ENCODE measurements at places on chromosomes 2 and 18. TPM values are rescaled to one million over a fixed set of nuclear protein-coding genes. Genes with fewer than 3 reads are reported as not detected.

Gene KLHL41
- not detected for total RNA-seq

Gene B3GNT7
- 0.05 TPM for total RNA-seq

Gene CDK15
- total RNA-seq, result not detected

Gene FAM237A
- total RNA-seq, result not detected

- H3K27me3 ChIP-seq, result peaks cover 2% of the 10 kb centered on the region
- peak overlapping the region; percentile 64 for H3K27ac ChIP-seq
Measured at GRCh38 chr2:65320042-65320725, 92.6 kb downstream of the ACTR2 start.

GRCh38 chr2:235046589-235046988, 94.8 kb downstream of the SH3BP4 start:
- H3K4me1 ChIP-seq, result peaks cover 9% of the 10 kb centered on the region
- DNase-seq, result no peak
- H3K36me3 ChIP-seq, result no peaks in the 10 kb centered on the region
- no peaks in the 10 kb centered on the region for H3K27me3 ChIP-seq
- H3K27ac ChIP-seq, result no peak overlapping the region

DNA sequence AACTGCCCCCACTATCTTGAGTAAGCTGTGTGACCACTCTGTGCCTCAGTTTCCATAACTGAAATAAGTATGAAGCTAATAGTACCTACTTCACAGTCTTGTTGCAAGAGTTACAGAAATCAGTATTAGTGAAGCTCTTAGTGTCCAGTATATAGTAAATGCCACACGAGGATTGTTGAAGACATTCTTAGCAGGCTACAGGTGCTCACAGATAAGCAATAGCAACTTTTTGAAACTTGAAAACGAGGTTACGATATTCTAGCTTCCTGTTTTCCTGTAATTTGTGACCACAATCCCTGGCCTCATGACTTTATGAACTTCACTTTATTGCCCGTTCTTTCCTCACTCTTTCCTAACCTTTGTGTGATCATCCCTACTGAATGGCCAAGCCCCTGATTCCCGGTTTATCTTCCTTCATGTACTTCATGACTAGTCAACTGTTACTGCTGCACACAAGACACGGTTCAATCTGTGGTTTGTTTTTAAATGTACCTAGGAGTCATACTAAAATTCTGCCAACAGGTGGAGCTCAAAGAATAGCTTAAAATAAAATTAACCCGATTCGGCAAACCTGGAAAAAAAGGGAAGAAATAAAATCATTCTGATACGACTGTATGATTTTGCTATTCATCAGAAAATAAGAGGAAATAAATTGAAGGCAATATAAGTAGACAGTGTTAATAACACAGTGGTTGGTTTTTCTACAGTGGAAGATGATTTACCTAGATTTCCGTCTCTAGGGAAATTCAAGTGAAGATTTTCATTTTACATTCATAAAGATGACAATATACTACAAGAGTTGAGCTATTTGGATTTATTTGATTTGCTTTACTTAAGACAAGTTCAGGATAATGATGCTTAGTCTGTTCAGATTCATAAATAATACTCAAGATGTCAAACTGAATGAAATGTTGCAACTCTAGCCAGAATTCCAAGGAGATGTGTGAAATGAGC, 38.1 kb upstream of the STAT1 start:
- H3K27me3 ChIP-seq, result no peaks in the 10 kb centered on the region
- no peak overlapping the region for H3K27ac ChIP-seq
- peaks cover 21% of the 10 kb centered on the region for H3K4me1 ChIP-seq
- H3K4me3 ChIP-seq, result no peak overlapping the region

DNA sequence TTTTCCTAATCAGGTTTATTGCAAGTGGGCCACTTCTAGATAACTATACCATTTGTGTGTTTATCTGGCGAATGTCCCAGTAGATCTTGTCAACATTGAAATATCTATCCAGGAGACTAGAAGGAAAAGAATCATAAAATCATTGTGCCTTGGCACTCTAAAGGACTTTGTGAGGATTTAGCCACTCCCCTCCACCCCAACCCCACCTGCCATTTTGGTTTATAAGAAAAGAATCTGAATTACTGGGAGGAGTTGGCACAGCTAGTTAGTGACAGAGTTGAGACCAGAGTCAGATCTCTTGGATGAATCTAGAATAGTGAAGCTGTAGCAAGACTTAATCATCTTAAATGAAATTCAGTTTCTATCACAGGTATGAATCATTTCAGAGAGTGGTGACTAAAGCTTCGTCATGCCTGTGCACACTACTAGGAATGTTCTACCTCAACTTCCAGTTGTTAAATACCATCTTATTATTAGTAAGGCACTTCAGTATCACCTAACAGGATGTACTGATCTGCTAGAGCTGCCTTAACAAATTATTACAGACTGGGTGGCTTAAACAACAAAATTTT, 212.7 kb upstream of the SLC14A2 start:
- no peaks in the 10 kb centered on the region for H3K27me3 ChIP-seq
- no peak overlapping the region for H3K4me3 ChIP-seq
- H3K27ac ChIP-seq, result no peak overlapping the region
- no peaks in the 10 kb centered on the region for H3K4me1 ChIP-seq

- peak overlapping the region; percentile 90 for H3K4me3 ChIP-seq
- no peaks in the 10 kb centered on the region for H3K27me3 ChIP-seq
- peak; percentile 36 for DNase-seq
- H3K36me3 ChIP-seq, result peaks cover 46% of the 10 kb centered on the region
Measured at GRCh38 chr2:28751956-28752630, 463 bp downstream of the PPP1CB start.

DNA sequence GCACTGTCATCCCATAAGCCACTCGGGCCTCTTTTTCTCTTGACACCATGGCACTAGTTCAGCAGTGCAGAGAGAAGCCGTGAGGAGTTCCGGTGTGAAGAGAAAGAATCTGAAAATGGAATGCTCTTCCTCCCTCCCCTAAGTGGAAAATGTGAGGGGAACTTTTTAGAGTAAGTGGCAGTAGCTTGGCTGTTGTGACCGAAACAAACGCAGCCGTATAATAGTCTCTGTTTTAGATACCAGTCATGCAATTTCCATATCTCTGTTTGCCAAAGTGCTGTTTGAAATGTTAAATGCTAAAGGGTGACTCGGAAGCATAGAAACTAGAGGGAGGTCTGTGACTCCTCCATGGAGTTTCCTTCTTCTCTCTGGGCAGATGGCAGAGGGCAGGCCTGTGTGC, 122.9 kb downstream of the MTCL1 start:
- no peaks in the 10 kb centered on the region for H3K36me3 ChIP-seq
- no peaks in the 10 kb centered on the region for H3K4me1 ChIP-seq
- H3K27ac ChIP-seq, result no peak overlapping the region
- H3K27me3 ChIP-seq, result no peaks in the 10 kb centered on the region
- H3K4me3 ChIP-seq, result no peak overlapping the region

DNA sequence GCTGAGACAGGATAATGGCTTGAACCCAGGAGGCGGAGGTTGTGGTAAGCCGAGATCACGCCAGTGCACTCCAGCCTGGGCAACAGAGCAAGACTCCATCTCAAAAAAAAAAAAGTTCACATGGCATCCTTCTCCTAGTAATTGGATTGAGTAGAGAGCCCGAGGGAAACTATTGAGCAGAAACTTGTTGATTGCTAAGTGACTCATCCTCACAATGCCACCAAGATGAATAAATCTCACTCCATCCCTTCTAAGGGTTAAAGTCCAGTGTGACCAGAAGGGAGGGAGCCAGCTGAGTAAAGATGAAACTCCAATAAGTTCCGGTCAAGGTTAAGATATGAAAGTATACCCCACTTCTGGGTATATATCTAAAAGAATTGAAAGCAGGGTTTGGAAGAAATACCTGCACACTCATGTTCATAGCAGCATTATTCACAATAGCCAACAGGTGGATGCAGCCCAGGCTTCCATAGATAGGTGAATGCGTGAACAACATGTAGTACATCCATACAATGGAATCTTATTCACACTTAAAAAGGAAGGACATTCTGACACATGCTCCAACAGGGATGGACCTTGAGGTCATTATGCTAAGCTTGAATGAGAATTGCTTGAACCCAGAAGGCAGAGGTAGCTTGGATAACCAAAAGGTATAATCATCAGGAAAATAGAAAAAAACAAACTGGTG, 13.0 kb upstream of the FHL2 start:
- peaks cover 7% of the 10 kb centered on the region for H3K4me1 ChIP-seq
- H3K27me3 ChIP-seq, result peaks cover 36% of the 10 kb centered on the region
- H3K27ac ChIP-seq, result no peak overlapping the region
- no peak overlapping the region for H3K4me3 ChIP-seq
- no peak for DNase-seq

DNA sequence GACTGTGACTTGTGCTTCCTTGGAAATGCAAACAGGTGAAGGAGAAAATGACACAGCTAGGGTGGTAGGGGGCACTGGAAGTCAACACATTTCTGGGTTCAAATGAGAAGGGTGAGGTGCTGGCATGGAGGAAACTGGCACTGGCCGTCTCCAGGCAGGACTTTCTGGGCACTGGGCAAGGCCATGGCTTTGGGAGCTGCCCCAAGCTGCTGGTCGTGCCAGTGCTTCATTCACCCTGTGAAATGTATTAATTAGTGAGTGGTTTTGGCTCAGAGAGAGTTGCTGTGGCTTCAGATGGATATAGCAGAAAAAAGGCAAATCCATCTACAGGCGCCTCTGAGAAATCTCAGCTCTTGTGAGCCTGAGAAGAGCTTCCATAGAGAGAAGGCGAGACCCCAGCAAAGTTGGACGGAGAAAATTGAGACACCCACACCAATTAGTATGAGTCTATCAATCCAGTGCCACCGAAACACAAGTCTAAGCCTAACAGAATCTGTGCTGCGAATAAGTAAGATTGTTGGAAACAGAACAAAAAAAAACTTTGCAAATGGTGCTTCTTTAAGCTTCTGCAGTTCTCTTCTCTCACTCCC, 202.1 kb upstream of the TNP1 start:
- DNase-seq, result no peak
- no peaks in the 10 kb centered on the region for H3K4me1 ChIP-seq
- H3K27ac ChIP-seq, result no peak overlapping the region
- H3K27me3 ChIP-seq, result peaks cover 6% of the 10 kb centered on the region

GRCh38 chr2:99101697-99102096, 39.8 kb upstream of the C2orf15 start:
- no peaks in the 10 kb centered on the region for H3K27me3 ChIP-seq
- no peaks in the 10 kb centered on the region for H3K36me3 ChIP-seq
- no peak overlapping the region for H3K27ac ChIP-seq
- H3K4me1 ChIP-seq, result peaks cover 5% of the 10 kb centered on the region
- H3K4me3 ChIP-seq, result no peak overlapping the region
- DNase-seq, result no peak

GRCh38 chr18:76231402-76231801, 263.6 kb downstream of the ZNF516 start:
- H3K4me3 ChIP-seq, result no peak overlapping the region
- H3K4me1 ChIP-seq, result no peaks in the 10 kb centered on the region
- DNase-seq, result no peak
- peaks cover 1% of the 10 kb centered on the region for H3K27me3 ChIP-seq
- H3K27ac ChIP-seq, result no peak overlapping the region

DNA sequence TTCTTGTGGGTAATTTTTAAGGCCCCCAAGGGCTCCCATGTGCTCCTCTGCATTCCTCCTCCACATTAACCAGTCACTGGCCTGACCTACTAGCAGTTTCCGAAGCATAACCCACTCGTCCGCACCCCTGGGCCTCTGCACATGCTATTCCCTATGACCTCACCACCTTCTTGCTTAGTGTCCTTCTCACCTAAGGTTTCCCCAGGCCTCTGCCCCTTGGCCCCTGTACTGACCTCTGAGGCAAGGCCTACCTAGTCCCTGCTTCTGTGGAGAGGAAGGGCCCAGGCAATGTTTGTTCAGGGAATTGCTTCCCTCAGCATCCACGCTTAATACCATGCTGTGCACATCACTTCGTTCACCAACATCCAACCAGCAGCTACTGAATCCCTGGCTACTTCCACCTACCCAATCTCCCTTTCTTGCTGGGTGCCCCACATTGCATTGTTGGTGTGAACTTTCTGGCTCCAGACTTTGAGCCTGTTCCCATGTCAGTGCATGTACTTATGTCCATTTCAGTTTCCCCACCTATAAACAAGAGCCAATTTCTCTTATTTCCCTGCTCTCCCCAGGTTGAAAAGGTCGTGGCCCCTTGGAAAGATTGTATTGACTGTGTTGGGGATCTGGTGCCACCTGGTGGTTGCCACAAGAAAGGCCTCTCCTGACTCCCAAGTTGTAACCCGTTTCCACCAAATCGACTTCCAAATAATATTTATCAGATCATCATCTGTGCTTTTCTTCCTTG, 19.2 kb upstream of the TMEM177 start:
- H3K4me3 ChIP-seq, result no peak overlapping the region
- H3K27me3 ChIP-seq, result peaks cover 9% of the 10 kb centered on the region
- DNase-seq, result no peak
- no peaks in the 10 kb centered on the region for H3K36me3 ChIP-seq
- no peak overlapping the region for H3K27ac ChIP-seq
- peaks cover 4% of the 10 kb centered on the region for H3K4me1 ChIP-seq

DNA sequence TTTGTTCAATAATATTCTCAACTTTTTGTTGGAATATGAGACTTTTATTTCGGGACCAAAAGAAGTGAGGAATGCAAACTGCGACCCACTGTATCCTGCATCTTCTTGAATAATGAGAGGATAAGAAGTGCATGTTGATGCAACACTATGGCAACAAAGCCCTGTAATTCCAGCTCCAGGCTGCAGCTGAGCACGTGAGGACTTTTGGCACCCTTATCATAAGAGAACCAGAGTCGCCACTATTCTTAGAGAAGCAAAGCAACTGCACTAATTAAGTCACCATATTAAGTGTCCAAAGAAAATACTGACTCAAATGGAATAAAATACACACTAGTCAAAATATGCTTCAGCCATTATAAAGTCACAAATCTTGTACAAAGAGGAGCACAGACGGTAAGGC, 65.8 kb downstream of the FAM210A start:
- no peaks in the 10 kb centered on the region for H3K4me1 ChIP-seq
- H3K27ac ChIP-seq, result no peak overlapping the region
- DNase-seq, result no peak
- no peaks in the 10 kb centered on the region for H3K27me3 ChIP-seq

- no peak overlapping the region for H3K4me3 ChIP-seq
- H3K27me3 ChIP-seq, result no peaks in the 10 kb centered on the region
- H3K27ac ChIP-seq, result no peak overlapping the region
- H3K36me3 ChIP-seq, result no peaks in the 10 kb centered on the region
- H3K4me1 ChIP-seq, result no peaks in the 10 kb centered on the region
Measured at GRCh38 chr2:67616749-67617148, 219.6 kb downstream of the ETAA1 start.

GRCh38 chr2:156189143-156189542, 143.4 kb downstream of the NR4A2 start:
- H3K27ac ChIP-seq, result no peak overlapping the region
- no peaks in the 10 kb centered on the region for H3K27me3 ChIP-seq
- no peaks in the 10 kb centered on the region for H3K36me3 ChIP-seq
- H3K4me3 ChIP-seq, result no peak overlapping the region

GRCh38 chr18:70998490-70998889, 709.6 kb downstream of the SOCS6 start:
- H3K27me3 ChIP-seq, result no peaks in the 10 kb centered on the region
- no peak overlapping the region for H3K4me3 ChIP-seq
- no peaks in the 10 kb centered on the region for H3K4me1 ChIP-seq

- peak overlapping the region; percentile 61 for H3K4me3 ChIP-seq
- no peaks in the 10 kb centered on the region for H3K27me3 ChIP-seq
- no peak for DNase-seq
- peak overlapping the region; percentile 70 for H3K27ac ChIP-seq
Measured at GRCh38 chr2:148528356-148529064, 116.0 kb upstream of the EPC2 start.

- no peak overlapping the region for H3K4me3 ChIP-seq
- peaks cover 18% of the 10 kb centered on the region for H3K27me3 ChIP-seq
- peaks cover under 1% of the 10 kb centered on the region for H3K4me1 ChIP-seq
Measured at GRCh38 chr2:236932831-236933361, 152.8 kb upstream of the COPS8 start.

GRCh38 chr18:58097121-58097906, 53.3 kb downstream of the NEDD4L start:
- H3K4me3 ChIP-seq, result no peak overlapping the region
- H3K36me3 ChIP-seq, result no peaks in the 10 kb centered on the region
- no peak for DNase-seq
- no peaks in the 10 kb centered on the region for H3K4me1 ChIP-seq
- H3K27me3 ChIP-seq, result no peaks in the 10 kb centered on the region

Data from activated T-helper 2 cell treated with anti-CD3 and anti-CD28 coated beads, Interferon-gamma antibody, Interleukin-2, Interleukin-4, amounts not matched to agents 10 μg/mL and 5 μg/mL and 100 μg/mL, durations not matched to agents 14 hours and 24 hours and 36 hours (primary cell).